NCI-H774 (cell line): ENCODE measurements at places on chromosomes 6 and 20.

DNA sequence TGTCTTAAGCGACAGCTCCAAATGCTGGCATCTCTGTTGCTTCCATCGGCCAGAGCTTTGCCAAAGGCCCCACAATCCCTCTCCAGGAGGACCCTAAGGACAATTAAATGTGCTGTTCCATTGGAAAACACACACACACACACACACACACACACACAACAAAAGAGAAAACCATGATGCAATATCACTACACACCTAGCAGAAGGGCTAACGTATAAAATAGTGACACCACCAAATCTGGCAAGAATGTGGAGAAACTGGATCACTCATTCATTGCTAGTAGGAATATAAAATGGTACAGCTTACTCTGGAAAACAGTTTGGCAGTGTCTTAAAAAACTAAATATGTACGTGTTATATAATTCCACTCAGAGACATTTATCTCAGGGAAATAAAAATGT is 13.0 kb upstream of the TMEM14A start:
- no peak for DNase-seq

- no peak for DNase-seq
Observed at GRCh38 chr20:4626228-4626627, 95.5 kb upstream of the PRND start.

- DNase-seq: no peak
Observed at GRCh38 chr20:13147071-13147963, 73.8 kb upstream of the ISM1 start.

DNA sequence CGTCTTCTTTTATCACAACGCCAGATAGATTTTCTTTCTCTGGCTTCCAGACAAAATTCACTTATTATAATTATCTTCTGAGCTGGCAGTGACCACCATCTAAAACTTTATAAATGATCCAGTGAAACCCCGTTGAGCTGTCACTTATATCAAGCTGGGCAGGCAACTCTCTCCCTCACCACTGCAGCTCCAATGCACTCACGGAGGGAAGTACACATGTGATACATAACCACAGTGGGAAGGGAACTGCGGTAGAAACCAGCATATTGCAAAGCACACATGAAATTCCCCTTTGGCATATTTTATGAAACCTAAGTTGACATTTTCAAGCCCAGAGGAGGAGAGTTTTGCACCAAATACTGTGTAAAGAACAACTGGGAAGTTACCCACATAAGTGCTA is 536.9 kb downstream of the HACE1 start:
- DNase-seq: no peak

GRCh38 chr6:7933794-7934193 is 23.2 kb upstream of the TXNDC5 start:
- no peak for DNase-seq

- DNase-seq: peak; percentile 44
Observed at GRCh38 chr20:21387528-21387927, 9.8 kb downstream of the NKX2-4 start.

DNA sequence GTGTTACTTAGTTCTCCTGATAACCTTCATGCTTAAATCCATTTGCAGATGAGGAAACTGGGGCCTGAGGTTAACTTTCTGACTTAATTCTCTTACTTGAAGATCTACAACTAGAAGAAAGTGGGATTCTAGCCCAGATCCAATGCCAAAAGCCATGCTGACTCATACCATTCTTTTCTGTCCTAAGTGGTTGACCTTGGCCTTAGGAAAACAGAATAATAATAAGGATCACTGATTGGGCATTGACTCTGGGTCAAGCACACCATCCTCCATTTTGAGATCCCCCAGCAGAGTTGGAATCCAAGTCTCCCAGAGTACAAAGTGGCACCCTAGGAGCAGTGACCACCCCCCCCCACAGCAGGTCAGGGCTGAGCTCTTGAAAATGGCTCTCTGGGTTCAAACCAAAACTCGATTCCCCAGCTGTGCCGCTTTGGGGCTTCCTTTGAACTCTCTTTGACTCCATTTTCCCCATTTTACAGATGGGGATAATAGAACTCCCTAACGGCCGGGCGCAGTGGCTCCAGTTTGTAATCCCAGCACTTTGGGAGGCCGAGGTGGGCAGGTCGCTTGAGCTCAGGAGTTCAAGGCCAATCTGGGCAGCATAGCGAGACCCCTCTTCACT is 12.8 kb upstream of the ZNF217 start:
- no peak for DNase-seq

- no peak for DNase-seq
Observed at GRCh38 chr6:75735491-75736186, 13.4 kb upstream of the MYO6 start.

GRCh38 chr6:106746652-106747051 is 117.3 kb downstream of the QRSL1 start:
- DNase-seq: no peak

DNA sequence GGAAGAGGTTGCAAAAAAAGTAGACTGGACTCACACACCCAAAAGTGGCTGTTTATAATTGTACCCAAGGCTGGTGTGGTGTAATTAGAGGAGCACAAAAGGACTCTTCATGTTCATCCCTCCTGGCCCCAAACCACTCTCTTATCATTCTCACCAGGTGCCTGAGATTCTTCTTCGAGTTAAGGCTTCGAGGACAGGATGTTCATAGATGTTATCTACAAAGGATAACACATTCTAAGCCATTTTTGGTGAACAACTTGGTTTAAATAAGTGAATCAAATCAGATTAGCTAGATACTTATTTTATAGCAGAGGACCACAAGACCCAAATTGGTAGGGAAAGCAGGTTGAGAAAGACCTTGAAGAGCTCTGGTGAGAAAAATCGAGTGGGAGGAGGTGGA is 73.1 kb upstream of the SUPT3H start:
- no peak for DNase-seq

DNA sequence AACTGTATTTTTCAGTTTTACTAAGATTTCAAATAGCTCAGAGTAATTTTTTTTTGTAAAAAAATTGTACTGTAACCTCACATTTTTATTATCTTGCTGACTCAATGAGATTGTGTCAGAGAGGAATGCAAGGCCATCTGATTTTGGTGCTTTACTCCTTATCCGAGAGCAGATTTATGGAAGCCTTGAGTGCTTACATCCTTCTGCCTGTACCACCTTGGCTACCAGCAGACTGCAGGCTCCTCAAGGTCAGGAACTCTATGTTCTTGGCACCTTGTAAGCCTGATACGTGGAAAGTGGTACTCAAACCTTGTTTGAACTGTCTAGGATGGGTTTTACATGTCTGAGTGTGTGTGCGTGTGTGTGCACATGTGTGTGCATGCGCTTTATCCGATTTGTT is 80.1 kb upstream of the MLIP start:
- no peak for DNase-seq

GRCh38 chr6:79234150-79235022 is at the start of gene HMGN3:
TSS of gene HMGN3 (minus strand) at chr6:79234682.
- DNase-seq: peak; percentile 99

DNA sequence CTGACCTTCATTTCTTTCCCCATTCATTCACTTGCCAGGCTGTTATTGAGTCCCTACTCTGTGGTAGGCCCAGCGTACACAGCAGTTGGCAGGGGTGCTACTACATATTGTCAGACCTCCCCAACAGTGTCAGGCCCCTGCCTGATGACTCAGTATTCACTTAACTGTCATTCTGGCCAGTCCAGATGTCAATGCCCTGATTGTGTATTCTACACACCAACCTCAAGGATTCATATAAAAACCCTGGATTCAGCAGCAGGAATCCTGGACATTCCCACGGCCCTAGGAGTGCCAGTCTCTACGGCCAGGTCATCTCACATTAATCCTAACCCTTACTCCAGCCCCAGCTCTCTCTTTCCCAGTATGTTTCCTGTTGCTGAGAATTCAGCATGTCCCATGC is 151.5 kb downstream of the TASP1 start:
- no peak for DNase-seq

GRCh38 chr6:84897011-84897410 is 132.6 kb upstream of the TBX18 start:
- no peak for DNase-seq

DNA sequence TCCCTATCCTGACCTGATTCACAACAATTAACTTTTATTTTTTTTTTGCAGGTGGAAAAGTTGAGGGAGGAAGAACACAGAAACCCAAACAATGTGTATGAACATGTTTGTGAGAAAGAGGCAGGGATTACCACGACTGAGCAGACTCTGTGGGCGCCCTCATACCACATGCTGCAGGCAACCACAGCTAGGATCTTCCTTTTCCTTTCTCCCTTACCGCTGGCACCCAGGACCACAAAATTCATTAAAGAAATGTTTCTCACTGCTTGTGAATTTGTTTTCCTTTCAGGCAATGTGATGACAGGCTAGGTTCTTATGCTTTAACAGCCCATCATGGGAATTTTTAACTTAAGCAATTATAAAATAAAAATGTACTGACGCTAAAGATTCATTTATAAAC is 287.1 kb downstream of the GMDS start:
- no peak for DNase-seq
